Choroid plexus epithelial cell (primary cell): ENCODE measurements at places on chromosomes 16 and 17.

DNA sequence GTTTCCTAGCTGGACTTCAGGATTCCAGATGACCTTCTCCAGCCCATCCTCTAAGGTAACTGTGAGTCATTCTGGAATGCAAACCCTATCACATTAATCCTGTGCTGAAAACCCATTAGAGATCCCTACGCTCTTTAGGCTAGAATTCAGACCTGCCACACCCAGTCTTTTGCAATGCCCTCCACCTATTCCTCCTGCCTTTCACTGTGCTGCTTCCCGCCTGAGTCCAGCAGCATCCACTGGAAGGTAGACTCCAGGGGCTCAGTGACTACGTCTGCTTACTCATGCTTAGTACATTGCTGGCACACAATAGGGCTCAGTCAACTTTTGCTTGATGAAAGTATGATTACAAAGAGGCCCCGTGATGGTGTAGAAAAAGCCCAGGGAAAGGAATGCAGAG lies 121.1 kb downstream of the SPACA3 start:
- no peak for DNase-seq

GRCh38 chr17:76502341-76503211 lies 1.4 kb upstream of the RHBDF2 start:
- no peak for DNase-seq

GRCh38 chr16:51155820-51156806 lies 5.0 kb upstream of the SALL1 start:
- no peak for DNase-seq

- no peak for DNase-seq
These were observed 21.9 kb downstream of the ST3GAL2 start for GRCh38 chr16:70416748-70417616.

- DNase-seq: no peak
These were observed 6.6 kb downstream of the UBALD1 start for GRCh38 chr16:4607841-4608703.

- DNase-seq: peak; percentile 10
These were observed 41.6 kb downstream of the HSBP1 start for GRCh38 chr16:83849421-83849820.

DNA sequence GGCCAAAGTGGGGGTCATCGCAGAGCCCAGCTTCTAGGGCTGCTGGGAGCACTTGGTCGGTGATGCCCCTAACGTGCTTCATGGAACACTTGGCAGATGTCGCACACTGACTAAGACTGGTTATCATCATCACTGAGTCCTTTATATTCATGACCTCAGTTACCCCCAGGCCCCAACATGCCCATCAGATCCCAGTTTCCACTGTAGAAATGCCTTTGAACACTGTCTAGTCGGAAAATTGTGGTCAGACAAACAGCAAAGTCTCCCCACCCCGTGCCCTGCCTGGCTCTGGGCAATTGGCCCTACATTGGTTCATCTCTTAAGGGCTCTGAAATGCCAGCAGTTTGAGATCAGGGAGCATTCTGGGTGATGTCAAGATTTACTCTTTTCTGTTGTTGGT lies 51.3 kb downstream of the NKD1 start:
- no peak for DNase-seq

GRCh38 chr16:12658506-12658905 lies 145.2 kb downstream of the CPPED1 start:
- DNase-seq: no peak

- DNase-seq: no peak
These were observed at the start of gene TMEM235 for GRCh38 chr17:78230996-78231935. TMEM235 (plus strand) TSS chr17:78231631; CDS start chr17:78232024, 393 bp downstream.

DNA sequence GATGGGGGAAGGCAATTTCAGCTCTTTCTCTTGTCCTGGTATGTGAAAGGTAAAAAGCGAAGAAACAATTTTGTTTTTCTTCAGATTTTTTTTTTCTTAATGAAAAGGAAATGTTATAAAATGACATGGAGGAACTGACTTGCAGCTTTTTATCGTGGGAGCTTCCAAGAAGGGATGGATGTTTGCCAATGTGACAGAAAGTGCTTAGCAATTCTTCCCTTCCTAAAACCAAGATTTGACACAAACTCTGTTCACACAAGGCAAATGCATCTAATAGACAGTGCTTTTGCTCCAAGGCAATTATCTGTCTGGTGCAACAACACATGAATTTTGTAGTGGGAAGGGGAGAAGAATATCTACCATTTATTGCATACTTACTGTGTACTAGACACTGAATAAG lies 988.5 kb downstream of the CDH11 start:
- DNase-seq: no peak

DNA sequence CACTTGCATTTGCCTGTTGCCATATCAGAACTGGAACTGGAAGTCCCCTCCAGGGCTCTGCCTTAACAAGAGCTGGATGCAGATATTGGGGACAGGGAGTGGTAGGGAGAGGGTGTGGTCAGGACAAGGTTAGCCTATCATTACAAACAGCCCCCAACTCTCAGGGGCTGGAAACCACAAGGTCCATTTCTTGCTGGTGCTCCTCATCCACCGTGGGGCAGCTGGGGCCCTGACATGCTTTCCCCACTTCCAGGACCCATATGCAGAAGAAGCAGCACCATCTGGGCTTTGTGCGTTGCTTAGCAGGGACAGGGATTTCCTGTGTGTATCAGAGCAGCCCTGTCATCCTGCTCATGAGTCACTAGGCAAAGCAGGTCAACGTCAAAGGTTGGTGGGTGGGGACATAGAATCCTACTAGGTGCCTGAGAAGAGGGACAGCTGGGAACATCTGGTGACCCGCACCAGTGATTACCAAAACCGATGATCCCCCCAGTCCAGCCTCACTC lies 26.9 kb downstream of the RGS9 start:
- peak; percentile 52 for DNase-seq

- no peak for DNase-seq
These were observed 16.7 kb downstream of the CCR7 start for GRCh38 chr17:40548491-40548981.

- DNase-seq: no peak
These were observed 6.2 kb downstream of the AKAP1 start for GRCh38 chr17:57091186-57091618.

DNA sequence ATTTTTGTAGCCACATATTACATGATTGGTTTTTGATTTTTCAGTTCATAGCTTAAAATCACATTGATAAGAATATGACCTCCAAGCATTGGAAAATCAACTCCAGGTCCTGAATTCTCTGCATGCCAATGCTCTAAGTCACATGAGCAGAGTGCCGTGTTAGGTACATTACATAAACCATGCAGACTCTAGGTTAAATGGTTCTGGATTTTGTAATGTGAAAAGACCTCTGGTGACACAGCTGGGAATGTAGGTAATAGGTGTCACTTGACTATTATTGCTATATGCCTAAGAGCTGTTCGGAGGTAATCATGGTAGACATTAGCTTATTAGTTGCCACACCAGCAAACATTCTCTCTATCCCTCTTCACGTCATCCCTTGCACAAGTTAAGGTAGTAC lies 231.1 kb upstream of the SALL1 start:
- no peak for DNase-seq

DNA sequence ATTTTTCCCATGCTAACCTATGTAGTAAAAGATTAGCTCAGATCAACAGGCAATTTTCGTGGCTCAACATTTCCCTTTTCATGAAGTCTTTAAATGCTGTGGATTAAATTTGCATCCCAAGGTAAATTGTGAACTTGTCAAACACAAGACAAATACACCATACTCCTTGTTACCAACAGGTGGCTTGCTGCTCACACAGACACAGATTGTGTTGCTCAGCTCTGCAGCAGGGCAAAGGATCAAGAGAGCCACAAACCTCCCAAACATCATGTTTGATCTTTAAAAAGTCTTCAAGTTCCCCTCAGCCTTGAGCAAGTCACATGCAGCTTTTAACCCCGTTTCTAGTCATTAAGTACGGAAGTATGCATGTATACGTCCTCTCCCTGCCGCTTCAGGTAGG lies 119.6 kb upstream of the CNTNAP4 start:
- no peak for DNase-seq

DNA sequence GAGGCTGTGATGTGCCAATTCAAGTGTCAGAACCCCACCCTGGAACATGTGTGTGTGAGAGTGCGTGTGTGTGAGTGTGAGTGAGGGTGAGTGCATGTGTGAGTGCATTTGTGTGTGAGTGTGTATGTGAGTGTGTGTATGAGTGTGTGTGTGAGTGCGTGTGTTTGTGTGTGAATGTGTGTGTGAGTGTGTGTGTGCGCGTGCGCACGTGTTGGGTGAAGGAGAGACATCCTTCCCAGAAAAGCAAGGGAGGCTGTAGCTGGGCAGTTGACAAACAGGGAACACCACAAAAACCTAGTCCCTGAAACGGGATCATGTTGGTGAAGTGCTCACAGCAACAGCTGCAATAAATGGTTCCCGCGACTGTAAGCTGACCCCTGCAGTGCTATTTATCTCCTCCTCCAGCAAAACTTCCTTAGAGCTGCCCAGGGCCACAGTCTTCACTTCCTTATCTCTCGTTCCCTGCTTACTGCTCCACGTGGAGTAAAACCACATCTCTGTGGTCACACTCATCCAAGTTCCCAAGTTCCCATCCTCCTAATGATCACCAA lies 40.1 kb upstream of the RPL38 start:
- no peak for DNase-seq

GRCh38 chr17:40373324-40373723 lies 8.8 kb upstream of the GJD3 start:
- peak; percentile 89 for DNase-seq

DNA sequence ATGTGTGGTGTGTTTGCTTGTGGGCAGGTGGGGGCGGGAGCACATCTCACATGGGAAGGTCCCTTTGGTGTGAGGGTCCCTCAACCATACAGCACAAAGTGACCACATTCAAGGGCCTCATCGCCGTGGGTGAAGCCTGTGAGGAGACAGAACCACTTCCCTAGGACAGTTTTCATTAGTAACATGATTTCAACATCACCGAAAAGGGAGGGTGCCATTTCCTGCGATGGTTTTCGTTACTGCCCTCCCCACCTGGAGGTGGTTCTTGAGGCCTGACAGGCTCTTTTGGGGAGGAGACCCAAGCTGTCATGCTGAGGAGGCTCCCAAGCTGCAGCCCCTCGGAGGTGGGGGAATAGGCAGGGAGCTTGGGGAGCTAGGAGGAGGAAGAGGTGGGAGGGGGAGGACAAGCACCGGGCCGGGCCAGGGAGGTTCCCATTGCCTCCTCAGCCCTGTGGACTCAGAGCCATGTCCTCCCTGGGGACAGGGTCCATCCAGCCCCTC lies 9.5 kb downstream of the CD300LB start:
- no peak for DNase-seq

DNA sequence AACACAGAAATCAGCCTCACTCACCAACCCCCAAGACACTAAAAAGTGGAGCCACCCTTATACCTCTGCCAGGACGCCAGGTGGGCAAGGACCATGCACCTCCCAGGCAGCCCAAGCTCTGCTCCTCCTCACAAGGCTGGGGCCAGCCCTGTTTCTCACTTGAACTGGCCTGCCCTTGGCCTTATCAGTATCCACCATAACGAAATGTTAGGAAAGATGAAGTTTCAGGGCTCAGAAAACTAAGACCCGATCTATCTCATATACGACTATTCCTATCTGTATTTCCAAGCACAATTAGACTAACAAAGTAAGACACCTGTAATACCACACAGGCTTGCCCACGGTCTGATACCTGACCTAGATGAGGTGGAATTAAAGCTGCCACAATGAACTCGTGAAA lies 6.9 kb downstream of the FBXO31 start:
- no peak for DNase-seq

DNA sequence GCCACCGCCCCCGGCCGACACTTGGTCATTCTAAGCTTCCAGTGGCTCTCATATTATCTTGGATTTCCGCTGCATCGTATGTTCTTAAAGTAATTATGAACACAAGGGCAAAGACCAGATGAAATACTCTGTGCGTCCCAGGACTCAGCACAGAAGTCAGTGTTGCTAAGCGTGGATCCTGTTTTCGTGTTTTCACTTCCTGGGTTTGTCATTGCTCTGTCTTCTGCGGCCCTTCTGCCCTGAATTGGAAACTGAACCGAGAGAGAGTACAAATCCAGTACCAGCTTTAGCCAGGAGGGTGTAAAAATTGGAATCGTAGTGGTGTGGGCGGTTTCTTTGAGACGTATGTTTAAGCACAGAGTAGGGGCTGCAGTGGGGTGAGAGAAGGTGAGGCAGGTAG lies 32.7 kb downstream of the DBNDD1 start:
- DNase-seq: no peak

- peak; percentile 79 for DNase-seq
These were observed 68.6 kb downstream of the HAPSTR1 start for GRCh38 chr16:9159839-9160550.

DNA sequence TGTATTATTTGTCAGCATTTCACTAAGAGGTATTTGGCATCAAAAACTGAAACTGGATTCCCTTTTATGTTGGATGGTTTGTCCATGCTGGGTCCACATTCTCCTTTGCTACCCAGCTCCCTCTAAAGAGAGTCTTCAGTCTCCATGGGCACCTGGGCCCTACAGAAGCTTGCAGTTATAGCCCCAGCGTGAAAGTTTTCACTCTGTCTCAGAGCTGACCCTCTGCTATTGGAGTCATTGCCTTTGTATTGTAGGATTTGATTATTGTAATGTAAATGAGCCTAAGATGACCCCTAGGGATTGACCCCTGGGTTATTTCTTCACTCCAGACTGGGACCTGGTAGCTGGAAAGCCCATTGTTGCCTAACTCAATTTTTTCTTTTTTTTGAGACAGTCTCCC lies 1026.5 kb upstream of the EEF2KMT start:
- no peak for DNase-seq
